HS-5 (cell line): ENCODE measurements at places on chromosomes 6 and 20.

GRCh38 chr6:27867945-27868300 is 44.3 kb downstream of the OR2B2 start:
- no peak for DNase-seq

DNA sequence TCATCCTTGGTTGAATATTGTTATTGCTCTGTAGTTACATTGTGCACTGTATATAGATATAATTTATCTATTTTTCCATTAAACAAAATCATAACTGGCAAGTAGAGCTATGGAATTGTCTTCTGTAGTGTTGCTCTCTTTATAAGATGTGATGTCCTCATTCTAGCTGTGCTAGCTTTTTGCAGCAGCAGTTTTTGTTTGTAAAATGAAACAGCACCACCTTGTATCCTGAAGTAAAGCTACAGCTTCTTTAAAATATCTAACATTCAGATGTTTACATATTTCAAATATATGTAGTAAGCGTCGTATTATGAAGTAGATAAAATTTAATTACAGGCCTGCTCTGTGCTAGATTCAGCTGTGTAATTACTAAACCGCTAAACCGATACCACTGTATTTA is 328.8 kb upstream of the MANEA start:
- DNase-seq = no peak

GRCh38 chr6:105482227-105482844 is 79.5 kb upstream of the PREP start:
- DNase-seq = no peak

DNA sequence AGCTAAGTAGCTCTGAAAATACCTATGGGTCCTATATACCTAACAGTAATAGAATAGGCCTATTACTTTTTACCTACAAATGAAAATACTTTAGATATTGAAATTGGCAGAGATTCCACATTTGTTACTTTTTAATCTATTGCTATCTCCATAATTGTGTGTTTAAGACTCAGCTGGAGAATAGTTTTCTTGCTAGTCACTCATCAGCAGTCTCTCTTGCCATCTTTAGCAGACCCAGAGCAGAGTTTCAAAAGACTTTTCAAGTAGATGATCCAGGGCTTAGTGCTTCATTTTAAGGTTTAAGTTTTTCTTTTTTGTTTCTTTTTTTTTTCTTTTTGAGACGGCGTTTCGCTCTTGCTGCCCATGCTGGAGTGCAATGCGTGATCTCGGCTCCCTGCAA is 12.9 kb downstream of the ANKS1A start:
- DNase-seq = no peak

- DNase-seq = peak; percentile 26
Observed at GRCh38 chr6:127069659-127070279, 48.7 kb upstream of the RSPO3 start.

DNA sequence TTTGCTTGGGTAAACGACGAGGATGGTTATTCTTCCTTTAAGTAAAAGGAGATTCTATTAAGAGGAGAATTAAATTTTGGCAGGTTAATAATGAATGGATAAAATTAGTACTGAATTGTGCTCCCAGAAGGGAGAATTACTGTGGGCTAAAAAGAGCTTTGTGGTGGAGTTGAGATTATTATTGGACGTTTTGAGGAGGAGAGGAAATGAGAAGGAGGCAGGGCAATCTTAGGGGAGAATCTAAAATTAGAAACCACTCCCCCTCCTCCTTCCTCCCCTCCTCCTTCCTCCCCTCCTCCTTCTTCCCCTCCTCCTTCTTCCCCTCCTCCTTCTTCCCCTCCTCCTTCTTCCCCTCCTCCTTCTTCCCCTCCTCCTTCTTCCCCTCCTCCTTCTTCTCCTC is 331.8 kb downstream of the PRL start:
- no peak for DNase-seq

GRCh38 chr6:108742041-108742440 is 106.2 kb upstream of the ARMC2 start:
- no peak for DNase-seq

- DNase-seq = no peak
Observed at GRCh38 chr20:19288061-19288460, 75.6 kb downstream of the SLC24A3 start.

DNA sequence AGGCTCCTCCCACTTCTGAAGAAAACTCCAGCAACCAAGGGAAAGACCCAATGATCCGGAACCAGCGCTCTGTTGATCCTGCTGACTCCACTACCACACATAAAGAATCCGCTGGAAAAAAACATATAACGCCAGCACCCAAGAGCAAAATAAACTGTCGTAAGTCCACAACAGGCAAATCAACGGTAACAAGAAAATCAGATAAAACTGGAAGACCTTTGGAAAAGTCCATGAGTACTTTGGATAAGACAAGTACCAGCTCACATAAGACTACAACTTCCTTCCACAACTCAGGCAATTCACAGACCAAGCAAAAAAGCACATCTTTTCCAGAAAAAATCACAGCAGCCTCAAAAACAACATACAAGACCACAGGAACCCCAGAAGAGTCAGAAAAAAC is 8.0 kb downstream of the MUCL3 start:
- no peak for DNase-seq

GRCh38 chr20:45309075-45309474 is 976 bp upstream of the MATN4 start:
- no peak for DNase-seq

DNA sequence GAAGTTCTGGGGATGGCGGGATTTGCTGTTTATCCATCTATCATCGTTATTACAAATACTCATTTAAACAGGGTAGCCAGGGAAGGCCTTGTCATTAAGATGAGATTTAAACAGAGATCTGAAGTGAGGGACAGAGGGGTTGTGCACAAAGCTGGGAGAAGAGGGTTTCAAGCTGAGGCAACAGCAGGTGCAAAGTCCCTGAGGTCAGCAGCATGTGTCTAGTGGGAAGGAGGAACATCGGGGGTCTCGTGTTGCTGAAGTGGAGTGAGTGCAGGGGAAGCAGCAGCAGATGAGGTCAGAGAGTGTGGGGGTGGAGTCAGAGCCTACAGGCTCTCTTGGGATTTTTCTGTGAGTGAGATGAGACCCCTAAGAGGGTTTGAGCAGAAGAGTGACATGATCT is 52.0 kb downstream of the CDH22 start:
- DNase-seq = no peak

DNA sequence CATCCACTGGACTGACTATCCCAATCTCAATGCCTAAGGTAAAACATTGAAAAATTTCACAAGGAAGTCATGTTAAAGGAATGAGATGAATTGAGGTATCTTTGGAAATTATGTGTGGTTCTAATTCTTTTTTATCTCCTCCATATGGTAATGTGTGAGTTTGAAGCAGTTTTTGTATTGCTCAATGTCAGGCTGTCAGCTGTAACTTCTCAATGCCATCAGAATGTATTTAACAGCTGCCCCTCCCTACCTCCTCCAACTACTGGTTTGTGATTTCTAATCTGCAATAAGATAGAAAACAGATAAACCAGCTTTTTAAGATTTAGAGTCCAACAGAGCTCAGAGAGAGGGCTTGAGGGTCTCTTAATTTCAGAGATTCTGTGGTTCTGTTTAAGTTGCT is 1005.8 kb upstream of the ADGRB3 start:
- DNase-seq = peak; percentile 56

DNA sequence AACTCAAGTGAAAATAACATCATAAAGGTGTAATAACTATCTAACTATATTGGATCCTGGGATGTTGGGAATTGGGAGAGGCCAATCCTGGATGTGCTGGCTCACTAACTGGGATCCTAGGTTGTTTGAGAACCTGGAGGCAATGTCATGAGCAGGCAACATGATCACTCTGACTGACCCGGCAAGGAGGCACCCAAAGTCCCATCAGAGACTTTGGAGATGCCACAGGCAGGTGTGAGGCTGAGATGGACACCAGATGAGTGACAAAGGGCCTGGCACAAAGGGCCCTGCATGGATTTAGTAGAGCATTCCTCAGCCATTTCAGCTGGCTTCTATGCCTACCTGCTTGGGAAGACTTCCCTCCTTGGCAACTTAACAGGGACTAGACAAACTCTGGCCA is 38.4 kb upstream of the MYLIP start:
- no peak for DNase-seq

GRCh38 chr20:20439602-20440190 is 71.8 kb downstream of the INSM1 start:
- DNase-seq = no peak

- no peak for DNase-seq
Observed at GRCh38 chr6:157559201-157559756, 178.3 kb downstream of the ZDHHC14 start.

DNA sequence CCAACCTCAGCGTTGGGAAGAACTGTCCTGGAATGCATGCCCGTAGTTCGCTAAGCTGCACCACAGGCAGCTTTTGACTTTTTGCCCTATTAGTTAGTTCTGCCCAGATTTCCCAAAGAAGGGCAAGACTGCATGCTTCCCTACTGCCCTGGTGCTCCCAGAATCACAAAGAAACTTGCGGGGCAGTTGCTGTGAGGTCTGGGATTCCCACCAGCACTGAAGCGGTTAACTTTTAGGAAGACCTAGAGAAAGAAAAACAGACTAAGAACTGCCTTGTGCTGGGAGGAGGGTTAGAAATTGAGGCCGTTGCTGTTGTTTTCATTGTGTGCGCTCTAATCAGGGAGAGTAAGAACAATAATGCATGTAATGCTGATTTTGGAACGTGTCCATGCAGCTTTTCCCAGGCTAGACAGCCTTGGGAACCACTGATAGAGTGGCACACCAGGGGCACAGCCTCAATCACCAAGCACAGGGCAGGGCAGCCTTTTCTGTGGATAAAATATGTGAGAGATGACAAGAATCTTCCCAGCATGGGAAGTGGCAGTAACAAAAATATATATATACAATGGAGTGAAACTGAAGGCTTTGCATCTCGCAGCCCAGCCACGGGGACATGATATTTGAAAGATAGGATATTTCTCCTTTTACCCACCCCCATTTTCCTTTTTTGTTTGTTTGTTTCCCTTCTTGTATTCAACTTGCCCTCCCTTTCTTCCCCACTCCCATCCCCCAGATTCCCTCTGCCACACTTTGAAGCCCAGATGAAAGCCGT is 137.7 kb upstream of the HEY2 start:
- DNase-seq = no peak

GRCh38 chr6:1596088-1596852 is 13.4 kb upstream of the FOXC1 start:
- no peak for DNase-seq

DNA sequence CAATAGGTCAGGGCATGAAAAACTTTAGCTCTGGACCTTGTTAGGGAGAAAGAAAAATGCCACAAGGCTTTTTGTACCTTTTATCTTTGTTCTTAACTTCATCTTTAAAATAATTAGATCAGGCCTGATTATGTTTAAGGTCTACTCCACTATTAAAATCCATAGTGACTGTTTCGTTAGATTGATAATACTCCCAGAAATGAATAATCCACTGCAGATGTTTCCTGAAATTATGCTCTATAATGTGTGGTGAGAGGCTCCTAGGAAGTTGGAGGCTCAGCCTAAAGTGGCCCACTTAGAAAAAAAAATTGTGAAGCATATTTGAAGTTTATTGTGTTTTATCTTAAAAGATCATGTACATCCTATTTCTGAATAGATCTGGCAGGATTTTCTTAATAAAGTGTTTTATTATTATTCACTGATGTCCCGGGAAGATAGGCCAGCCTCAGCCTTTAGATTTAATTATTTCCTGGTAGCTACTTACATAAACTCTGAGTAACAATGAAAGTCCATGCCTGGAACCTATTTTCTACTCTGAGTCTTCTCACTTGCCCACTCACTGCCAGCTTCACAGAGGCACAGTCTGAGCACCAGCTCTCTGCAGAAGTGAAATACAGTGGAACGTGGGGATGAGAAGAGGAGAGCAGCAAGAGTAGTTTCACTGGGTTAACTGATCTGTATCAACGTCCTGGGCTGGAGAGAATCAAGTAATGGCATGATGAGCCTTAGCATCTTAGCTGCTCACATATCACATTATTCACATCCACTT is 126.8 kb upstream of the TMEM170B start:
- DNase-seq = no peak

GRCh38 chr20:12575352-12576095 is 433.2 kb upstream of the SPTLC3 start:
- DNase-seq = no peak

GRCh38 chr20:16732506-16733152 is 2.8 kb downstream of the SNRPB2 start:
- DNase-seq = peak; percentile 20

DNA sequence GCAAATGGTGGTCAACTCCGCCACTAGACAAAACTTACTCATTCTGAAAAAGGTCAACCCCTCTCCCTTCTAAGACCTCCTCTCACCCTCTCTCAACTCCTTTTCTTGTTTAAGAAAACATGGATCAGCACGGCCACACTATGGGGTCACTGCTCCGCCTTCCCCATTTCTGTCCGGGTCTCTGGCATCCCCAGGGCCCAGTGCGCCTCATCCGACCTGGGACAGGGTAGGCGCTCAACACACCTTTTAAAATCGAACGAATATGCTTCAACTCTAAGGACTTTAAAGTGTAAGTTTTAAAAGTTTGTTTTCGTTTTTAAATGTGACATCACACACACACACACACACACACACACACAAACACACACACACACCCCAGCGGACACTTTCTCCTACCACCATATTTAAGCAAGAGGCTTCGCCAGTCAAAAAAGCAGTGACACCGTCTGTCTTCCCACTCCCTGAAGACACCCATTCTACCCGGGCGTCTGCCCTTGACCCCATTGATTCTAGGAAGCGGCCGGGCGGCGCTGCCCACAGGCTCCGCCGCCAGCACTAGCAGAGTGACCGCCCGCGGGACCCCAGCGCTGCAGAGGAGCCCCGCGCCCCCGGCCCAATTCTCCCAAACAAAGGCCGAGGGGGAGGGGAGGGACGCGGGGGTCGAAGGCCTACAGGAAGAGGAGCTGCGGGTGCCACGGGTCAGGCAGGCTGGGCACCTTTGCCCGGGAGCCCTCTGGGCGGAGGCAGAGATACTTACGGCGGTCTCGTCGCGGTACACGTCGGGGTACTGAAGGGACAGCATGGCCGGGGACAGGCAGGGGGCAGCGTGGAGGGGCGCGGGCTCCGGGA is 568 bp downstream of the PREP start:
- peak; percentile 10 for DNase-seq

DNA sequence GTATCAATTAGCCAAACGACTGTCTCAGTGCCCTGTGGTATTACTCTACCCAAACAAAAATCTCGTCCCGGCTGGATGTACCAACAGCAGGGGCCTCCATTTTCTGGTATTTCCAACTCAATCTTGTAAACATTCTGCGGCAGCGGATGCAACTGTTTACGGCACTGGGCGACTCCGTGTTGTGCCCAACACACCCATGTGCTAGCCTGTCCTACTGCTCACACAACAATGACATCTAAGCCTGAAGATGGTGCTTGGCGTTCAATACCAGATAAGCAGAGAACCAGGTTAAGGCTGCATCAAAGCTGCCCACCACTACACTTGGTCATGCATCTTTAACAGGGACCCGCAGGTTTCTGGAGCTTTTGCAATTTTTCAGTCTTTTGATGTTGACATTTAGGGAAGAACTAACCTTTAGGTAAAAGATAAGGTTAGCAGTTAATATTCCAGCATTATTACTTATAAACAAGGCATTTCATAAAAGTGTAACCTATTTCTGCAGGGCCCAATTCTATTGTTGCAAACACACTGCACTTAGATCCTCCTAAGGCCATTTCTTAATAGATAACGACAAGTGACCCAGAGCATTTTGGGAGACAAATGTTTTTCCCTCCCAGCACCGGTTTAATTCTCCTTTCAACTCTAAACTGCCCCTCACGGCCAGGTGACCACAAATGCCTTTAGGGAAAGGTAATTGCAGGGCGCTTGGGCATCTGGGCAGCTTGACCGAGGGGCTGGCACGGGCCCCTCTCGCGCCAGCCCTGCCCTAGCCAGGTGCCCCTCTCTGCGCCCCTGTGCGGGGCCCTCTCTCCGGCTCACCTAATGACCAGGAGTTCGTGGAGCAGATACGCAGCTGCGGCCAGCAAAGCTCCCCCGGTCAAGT is 945 bp downstream of the FAXC start:
- no peak for DNase-seq
